ENCODE measurements at places on chromosomes 3 and 15.

DNA sequence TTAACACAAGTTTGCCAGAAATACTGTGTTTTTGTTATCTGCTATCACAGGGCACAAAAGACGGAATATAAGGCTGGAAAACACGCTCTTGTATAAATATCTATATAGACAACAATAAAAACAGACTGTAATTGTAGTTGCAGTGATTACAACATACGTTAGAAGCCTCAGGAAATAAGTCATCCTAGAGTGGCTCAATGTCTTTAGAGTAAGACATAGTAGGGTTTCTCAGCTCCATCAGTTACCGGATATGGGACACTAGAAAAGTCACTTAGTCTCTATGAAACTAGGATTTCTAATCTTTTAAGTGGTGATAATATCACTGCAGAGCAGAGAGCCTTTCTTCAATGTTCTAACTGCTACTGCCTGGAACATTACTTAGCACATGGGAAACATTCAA lies 208.8 kb downstream of the STAG1 start:
- no peak for DNase-seq

DNA sequence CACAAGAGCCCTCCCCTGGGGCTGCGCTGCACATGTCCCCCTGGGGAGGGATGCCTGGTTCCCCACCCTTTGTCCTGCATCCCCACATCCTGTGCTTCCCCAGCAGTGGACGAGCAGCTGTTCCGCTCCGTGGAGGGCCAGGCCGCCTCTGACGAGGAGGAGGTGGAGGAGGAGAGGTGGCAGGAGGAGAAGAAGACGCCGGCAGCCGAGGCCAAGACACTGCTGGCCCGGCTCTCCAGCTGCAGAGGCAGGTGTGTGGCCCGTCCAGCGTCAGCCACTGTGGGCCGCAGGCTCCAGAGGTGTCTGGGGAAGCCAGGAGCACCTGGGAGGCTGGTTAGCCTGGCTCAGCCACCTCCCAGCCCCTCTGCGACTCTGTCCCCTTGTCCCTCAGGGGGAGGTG lies 27.9 kb upstream of the GP9 start:
- no peak for DNase-seq

- no peak for DNase-seq
These were observed 199.3 kb upstream of the TBC1D5 start for GRCh38 chr3:17941766-17942165.

- DNase-seq, result no peak
These were observed 29.8 kb downstream of the CDCP1 start for GRCh38 chr3:45116350-45116749.

All from SIG-M5 (cell line).